Stimulated activated CD8-positive, alpha-beta memory T cell treated with anti-CD3 and anti-CD28 coated beads, Interleukin-7, amount 100 ng/mL, for 4 hours (primary cell): ENCODE measurements at places on chromosomes 16 and 17.

GRCh38 chr17:13690806-13691205, 89.1 kb upstream of the HS3ST3A1 start:
- DNase-seq = no peak

GRCh38 chr17:28347261-28347891, 10.0 kb downstream of the POLDIP2 start:
- no peak for DNase-seq

DNA sequence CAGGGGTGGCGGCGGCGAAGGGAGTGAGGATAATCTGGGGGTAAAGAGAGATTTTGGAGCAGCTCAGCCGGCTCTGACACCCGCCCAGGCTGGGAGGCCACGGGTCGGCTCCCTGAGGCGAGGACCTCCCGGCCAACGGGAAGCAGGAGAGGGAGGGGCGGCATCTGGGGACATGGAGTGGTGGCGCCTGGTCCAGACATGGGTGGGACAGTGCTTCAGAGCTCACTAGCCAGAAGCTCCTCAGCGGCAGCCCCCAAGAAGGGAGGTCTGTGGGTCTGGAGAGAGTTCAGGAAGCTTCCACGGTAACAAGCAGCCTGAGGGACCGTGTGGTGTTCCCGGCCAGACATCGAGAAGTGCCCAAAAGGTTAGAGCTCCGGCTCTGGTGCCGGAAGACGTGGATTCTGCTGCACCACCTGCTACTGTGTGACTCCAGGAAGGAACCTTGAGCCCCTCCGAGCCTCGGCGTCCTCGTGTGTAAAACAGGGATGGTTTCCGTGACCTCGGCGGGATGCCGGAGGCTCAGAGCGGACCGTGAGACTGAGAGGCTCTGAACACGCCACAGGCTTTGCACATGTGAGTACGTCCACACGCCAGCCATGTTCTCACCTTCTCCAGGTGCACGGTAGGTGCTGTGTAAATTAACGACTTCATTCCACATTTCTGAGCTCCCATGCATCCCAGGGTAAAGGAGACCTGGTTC, 56.9 kb downstream of the TIMM22 start:
- DNase-seq = no peak

GRCh38 chr17:8896087-8896486, 28.6 kb upstream of the PIK3R6 start:
- no peak for DNase-seq

DNA sequence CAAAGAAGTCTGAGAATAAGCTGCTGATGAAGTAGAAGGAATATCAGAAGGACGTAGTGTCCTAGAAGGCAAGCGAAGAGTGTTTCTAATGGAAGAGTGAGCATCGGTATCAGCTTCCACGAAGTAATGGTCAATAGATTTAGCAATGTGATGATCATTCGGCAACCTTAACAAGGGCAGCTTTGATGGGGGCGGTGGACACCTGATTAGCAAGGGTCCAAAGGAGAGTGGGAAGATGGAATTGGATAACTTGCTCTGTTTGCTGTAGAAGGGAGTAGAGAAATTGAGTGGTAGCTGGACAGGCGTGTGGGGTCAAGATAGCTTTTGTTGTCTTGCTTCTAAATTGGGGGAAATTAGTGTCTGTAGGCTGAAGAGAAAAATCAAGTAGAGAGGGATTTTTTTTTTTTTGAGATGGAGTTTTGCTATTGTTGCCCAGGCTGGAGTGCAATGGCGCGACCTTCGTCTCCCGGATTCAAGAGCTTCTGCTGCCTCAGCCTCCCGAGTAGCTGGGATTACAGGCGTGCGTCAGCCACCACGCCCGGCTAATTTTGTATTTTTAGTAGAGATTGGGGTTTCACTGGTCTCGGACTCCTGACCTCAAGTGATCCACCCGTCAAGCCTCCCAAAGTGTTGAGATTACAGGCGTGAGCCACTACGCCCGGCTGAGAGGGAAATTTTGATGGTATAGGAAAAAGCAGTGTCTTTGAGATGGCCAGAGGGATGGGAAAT, 13.9 kb upstream of the HES7 start:
- no peak for DNase-seq

GRCh38 chr17:66830451-66830850, 4.5 kb upstream of the CACNG5 start:
- DNase-seq = no peak

GRCh38 chr17:7579001-7579833, at the start of gene CD68:
Gene CD68 (plus strand): TSS chr17:7579638. CDS start chr17:7579678, 40 bp downstream.
- peak; percentile 65 for DNase-seq

- no peak for DNase-seq
Observed at GRCh38 chr17:43142153-43142552, 17.0 kb upstream of the BRCA1 start.

DNA sequence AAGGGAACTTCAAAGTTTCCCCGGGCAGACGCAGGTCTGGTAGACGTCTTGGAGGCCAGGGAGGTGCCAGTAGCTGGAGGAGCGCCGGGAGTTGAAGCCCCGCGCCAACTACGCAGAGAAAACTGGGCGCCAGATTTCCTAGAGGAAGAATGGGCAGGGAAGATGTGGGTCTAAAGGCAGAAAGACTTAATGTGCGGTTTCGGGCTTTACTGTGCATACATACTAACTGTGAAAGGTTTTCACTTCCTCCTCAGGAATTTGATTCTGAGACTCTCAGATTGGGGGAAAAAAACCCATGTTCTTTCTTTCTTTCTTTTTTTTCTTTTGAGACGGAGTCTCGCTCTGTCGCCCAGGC, 331 bp upstream of the ZNF287 start:
- no peak for DNase-seq

DNA sequence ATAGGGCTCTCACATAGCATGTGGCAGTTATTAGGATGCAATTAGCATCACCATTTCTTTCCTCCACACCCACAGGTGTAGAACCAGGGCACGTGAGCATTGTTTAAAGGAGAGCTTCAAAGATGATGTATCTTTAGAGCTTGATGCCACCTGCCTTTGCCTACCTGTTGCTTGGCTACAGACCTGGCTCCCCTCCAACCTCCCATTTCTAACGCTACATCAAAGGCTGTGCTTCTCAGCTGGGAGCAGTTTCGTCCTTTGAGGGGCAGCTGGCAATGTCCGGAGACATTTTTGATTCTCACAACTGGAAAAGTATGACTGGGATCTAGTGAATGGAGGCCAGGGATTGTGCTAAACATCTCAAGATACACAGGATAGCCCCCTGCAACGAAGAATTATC, 78.5 kb upstream of the CLEC3A start:
- no peak for DNase-seq

DNA sequence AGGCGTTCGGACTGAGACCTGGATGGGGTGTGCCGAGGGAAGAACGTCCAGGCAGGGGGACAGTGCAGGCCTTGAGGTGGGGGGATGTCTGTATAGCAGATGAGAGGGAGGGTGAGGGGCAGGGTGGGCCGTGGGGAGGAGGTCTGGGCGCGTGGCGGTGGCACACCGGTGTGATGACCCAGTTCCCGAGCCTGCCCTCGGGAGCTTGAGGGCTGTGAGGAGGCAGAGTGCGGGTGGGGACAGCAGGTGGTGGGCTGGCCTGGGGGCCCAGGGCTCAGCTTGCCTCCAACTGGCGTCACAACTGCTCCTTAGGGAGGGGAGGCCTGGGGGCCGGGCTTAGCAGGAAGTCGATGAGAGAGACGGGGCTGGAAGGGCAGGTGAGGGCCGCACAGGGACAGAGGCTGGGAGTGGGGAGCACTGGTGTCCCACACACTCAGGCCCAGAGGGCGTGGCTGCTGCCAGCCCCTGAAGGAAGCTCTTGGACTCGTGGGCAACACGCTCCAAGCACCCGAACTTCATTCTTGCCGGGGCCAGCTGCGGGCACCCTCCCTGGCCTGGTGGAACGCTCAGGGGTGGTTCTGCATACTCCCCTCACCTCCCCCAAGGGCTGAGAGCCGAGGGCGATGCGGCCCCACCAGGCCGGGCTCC, 6.5 kb downstream of the CACNA1H start:
- no peak for DNase-seq

- no peak for DNase-seq
Observed at GRCh38 chr17:81999976-82000802, 22.5 kb downstream of the CENPX start.

DNA sequence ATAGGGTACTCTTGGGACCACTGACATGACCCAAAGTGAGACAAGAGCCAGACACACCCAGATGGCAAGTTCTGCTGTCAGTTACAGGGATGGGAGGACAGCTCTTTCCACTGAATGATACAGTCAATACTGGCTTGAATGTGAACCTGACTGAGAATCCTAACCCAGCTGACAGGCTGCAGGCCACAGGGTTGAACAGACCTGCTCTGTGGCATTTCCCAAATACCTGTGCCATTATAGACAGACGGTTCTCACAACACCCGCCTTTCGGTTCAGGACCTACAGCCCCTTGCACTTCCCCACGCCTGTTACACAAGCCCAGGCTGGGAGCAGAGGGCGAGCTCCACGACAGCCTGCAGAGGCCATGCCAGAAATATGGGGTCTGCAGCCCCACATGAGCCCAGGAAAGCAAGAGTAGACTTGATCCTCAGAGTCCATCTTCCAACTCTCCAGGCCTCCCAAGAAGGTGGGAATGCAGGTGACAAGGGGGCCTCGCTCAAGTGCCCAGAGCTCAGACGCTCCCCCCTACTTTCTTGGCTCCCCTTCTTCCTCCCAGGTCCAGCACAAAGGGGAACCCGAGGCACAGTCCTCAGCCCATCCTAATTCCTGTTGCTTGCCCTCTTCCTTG, 314.3 kb downstream of the SOX9 start:
- DNase-seq = no peak
